ENCODE measurements at places on chromosomes 6 and 20.

DNA sequence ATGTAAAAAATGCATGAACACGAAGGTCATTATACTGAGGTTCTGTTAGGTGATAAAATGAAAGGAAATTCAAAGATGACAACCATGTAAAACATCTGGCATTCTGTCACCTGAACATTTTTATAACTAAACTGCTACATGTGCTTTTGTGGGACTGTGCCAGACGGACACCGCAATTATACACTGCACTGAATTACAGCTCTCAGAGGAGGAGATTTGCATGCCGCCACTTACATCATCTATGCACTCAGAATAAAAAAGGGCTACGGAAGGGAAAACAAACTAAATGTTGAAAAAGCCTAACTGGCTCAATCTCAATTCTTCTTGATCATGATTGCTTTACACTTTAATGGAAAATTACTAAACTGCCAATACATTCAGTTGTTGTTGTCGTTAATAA is 614.0 kb upstream of the EYS start:
- no peak for DNase-seq

DNA sequence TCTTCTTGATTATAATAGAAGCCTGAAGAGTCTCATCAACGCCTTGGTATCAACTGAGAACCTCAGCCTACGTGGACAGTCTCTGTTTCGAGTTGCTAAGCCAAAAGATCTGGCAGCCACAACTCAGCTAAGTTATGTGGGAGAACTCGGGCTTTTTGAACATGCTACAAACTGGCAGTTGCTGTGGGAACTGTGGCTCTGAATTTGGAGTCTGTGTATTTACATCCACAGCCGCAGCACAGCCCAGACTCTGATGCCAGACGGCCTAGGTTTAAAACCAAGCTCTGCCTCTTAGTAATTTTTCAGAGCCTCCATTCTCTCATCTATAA is 35.8 kb downstream of the RIPOR2 start:
- no peak for DNase-seq

- DNase-seq: no peak
Measured at GRCh38 chr6:11738661-11739375, 39.8 kb downstream of the ADTRP start.

DNA sequence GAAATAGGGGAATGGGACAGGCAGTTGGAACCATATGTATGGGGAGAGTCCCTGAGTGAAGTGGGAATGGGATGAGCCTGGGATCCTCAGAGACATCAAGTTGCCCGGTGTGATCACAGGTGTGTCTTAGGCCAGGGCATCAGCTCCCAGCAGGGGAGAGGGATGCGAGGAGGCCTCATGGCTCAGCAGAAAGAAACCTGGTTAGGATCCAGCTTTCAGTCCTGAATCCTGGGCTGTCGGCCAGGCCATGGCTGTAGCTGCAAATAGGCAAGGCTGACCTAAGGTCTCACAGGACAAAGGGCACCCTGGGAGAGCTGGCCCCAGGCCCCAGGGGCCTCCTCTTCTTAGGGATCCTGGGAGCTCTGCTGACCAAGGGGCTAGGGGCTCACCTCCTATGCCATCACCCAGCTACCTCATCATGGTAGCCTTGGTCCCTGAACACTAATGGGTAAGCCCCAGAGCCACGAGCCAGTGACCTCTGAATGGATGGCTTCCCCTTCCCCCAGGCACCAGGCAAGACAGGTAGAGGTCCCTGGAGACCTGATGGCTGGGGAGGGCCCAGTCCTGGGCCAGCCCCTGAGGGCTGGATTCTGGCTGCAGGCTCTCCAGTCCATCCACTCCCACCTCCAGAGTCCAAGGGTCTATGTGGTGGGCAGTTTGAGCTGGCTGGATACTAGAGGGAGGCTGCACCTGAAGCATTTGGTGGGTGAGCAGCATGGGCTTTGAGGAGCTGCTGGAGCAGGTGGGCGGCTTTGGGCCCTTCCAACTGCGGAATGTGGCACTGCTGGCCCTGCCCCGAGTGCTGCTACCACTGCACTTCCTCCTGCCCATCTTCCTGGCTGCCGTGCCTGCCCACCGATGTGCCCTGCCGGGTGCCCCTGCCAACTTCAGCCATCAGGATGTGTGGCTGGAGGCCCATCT is at the start of gene SLC22A7:
TSS of gene SLC22A7 (plus strand) at position 617 of the 921 bp plus-strand sequence. CDS start at position 716, 99 bp downstream.
- no peak for DNase-seq

- peak; percentile 17 for DNase-seq
Measured at GRCh38 chr6:42450477-42451332, 1.0 kb downstream of the TRERF1 start.

DNA sequence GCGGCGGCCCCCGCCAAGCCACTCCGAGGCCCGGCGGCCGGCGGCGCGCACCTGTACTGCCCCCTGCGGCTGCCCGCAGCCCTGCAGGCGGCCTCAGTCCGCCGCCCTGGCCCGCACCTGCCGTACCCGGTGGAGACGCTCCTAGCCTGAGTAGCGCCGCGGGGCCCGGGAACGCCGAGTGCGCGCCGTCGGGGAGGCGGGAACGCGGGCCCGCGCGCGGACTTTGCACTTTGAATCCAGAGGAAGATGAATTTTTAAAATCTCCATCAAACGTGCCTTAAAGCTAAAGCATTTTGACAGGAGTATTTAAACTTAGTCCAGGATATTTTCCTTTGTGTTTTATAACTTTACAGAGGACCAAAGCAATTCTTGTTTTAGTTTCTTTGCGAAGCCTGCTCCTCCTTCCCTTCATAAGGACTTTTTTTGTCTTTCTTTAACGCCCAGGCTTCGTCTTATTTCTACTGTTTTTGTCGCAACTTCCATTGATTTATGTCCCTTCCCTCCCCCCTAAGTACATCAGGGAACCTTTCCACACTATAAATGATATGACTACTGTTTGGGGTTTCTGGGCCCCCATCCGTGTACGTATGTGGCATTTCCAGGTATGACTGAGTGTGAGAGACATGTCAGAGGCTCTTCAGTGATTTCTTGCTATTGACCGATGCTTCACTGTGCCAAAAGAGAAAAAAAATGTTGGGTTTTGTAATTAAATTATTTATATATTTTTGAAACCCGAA is 2.0 kb downstream of the FOXQ1 start:
- peak; percentile 83 for DNase-seq

- no peak for DNase-seq
Measured at GRCh38 chr6:149860834-149861602, 3.1 kb downstream of the LRP11 start.

DNA sequence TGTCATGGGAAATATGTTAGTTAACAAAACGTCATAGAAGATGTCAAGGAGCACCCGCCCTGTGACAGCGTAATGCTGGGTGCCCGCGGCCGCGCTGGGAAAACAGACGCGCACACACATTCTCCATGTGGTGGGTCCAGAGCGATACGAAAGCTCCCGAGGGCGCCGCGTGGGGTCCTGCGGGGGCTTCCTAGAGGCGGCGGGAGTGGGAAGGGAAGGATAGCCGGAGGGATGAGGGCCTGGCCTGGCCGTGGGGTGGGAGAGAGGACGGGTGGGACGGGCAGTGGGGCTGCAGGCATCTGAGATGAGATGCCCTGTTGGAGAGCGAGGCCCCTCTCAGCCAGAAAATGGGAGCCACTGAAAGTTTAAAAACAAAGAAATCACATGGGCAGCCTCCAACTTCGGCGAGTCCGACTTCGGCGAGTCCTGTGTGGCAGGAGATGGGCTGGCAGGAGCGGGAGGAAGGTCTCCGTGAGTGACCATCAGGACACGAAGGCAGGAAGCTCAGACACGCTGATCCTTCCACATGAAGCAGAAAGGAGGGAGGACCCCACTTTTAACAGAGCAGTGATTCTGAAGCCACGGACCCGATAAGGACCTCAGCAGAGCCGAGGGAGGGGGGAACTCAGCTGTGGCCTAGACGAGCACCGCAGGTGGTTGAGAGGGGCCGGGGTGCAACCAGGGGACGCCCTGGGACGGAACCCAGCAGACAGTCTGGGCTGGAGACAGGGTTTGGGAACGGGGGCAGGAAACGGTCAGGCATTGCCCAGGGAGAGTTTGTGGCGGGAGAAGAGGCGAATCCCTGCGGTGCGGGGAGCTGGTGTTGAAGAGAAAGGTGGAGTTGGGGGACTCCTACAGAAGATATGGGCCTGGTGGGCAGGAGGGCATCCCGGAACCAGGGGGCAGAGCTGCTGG is 114.1 kb upstream of the FRMD1 start:
- DNase-seq: no peak

- no peak for DNase-seq
Measured at GRCh38 chr6:146047371-146047770, 18.5 kb downstream of the GRM1 start.

DNA sequence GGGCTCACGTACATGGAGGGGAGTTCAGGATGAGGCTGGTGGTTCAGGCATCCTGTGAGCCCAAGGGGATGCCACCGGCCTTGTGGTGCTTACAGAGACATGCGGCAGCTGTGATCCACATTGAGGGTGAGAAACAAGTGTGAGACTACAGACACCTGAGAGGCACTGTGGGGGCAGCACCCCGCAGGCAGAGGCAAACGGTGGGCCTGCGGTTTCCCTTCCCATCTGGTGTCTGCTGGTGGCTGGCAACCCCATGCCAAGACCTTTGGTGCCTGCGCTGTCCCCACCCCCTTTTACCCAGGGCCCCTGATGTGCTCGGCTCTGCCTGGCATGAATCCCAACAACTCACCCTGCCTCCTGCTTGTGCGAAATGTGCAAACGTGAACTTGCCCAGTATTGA is 42.0 kb downstream of the ERMARD start:
- no peak for DNase-seq

DNA sequence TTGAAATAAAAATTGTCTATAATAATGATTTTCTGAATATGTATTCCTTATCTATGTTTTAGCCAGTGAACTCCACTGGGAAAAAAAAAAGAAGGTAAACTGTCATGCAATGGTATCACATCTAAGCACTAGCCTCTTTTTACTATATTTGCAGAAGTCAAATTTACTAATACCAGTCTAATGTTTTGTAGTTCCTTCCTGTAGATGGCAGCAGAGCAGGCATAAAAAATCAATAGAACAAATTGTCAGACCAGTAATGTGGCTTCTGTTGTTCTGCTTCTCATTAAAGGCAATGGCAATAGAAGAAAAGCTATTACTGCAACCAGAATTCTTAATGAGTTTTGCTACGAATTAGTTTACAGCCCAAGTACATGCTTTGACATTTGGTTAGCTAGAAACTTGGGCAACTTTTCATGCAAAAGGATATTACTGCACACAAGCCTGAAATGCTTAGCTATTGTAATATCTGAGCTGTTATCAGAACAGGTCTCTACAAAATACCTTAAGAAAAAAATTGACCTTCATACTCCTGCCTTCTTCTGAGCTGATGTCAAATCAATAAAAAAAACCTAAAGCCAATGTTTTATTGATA is 476.9 kb downstream of the KHDRBS2 start:
- peak; percentile 61 for DNase-seq

DNA sequence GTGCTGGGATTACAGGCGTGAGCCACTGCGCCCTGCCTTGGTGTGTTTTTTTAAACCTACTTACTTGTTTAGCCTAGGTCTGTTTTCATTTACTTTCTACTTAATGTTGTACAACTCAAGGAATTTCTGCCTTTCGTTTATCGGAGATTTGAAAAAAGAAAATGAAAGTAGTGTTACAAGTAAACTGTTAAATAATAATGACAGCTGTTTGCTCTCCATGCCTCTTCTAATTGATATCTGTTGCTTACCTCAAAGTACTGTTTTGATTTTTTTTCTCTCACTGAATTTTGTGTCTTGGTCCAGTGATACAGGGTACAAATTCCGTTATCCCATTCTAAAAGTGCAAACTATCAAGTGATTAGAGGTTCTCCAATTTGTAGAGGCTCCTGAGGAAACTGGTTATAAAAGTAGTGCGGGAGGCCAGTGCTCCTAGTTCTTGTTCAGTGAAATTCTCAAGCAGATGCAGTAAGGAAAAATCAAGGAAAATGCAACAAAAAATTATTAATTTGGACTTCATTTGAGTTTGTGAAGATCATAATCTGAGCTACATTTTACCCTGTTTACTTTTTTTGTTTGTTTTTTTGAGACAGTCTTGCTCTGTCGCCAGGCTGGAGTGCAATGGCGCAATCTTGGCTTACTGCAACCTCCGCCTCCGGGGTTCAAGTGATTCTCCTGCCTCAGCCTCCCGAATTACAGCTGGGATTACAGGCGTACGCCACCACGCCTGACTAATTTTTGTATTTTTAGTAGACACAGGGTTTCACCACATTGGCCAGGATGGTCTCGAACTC is 2.2 kb downstream of the UBR2 start:
- DNase-seq: peak; percentile 33

- no peak for DNase-seq
Measured at GRCh38 chr20:5973971-5974370, 23.5 kb downstream of the MCM8 start.

DNA sequence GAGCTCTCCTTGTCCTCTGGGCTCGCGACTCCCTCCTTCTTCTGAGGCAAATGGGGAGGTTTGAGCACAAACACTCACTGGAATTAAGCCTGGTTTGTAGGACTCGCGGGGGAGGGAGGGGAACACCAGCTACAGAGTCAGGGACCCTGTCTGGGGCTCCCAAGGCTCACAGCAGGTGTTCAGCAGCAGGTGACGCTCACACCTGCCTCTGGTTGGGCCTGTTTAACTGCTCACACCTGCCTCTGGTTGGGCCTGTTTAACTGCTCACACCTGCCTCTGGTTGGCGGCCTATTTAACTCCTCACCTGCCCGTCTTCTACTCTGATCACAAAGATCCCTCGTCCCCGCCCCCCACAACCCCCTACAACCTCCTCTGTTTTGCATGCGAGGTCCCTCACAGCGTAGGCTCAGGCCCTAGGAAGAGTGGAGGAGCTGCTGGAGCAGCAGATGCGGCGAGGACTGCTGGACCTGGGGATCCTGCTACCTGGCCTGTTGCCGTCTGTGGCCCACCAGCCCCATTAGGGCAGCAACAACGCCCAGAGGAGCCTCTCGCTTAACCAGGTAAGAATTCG is 181.9 kb downstream of the ERMARD start:
- DNase-seq: no peak

DNA sequence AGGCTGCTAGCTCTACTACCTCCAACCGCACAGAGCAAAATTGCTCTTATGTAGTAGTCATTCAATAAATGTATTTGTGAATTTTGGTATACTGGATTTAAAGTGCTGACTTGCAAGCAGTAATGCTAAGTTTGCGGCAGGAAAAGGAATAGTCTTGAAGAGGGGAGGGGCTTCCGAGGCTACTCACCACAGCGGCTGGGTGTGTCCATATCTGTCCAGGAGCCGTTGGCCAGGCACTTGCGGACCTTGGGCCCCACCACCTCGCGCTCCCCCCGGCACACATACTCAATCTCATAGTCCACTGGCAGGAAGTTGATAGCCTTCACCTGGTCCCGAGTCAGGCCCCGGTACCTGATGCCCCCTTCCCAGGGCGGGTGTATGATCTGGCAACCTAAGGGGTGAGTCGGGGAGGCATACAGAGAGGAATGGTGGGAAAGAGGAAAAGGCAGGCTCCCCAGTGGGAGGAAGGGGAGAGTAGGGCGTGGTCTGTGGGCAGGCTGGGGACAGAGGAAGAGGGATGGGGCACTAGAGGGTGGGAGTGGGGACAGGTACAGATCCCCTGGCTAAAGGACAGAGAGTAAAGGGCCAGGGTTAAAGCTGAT is 1.7 kb downstream of the GABBR1 start:
- DNase-seq: no peak

All from small intestine (tissue), 16 donors.